Stimulated activated CD8-positive, alpha-beta memory T cell treated with anti-CD3 and anti-CD28 coated beads, Interleukin-2, amount 100 ng/mL, for 1 hour (primary cell): ENCODE measurements at places on chromosomes 3 and 15.

DNA sequence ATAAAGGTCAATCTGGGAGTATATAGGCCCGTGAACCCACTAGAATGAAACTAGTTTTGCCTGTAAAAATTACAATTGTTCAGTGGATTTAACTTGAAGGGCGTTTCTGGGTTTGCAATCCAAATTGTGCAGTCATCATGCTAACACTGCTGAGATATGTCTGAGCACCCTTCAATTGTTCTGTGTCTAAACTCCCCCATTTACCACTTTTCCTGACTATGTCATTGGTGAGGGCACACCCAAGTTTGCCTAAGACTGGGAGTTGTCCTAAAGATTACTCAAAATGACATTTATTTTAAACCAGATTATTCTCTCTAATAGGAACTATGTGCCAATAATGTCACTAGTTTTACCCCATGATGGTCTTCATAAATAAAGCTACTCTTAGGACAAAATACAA is 54.6 kb downstream of the EMC4 start:
- no peak for DNase-seq

DNA sequence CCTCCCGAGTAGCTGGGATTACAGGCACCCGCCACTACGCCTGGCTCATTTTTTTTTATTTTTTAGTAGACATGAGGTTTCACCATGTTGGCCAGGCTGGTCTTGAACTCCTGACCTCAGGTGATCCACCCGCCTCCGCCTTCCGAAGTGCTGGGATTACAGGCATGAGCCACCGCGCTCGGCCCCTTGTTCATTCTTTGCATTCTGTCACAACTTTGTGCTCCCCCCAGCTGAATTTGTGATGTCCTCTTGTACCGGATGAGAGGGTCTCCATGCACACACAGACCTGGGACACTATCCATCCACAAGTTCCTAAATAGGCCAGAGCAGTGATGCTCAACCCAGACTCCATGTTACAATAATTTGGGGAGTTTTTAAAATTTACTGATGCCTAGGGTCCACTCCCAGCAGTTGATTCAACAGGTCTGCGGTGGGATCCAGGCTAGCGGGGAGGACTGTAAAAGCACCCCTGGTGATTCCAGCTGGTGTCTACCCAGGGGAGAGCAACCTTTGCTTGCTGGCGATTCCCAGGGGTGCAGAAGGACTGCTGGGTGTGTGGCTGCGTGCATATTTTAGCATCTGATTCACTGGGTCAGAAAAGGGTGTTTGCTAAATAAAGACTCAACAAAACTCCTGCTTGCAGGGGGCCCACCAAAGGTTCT is 1.0 kb downstream of the RASSF1 start:
- no peak for DNase-seq

DNA sequence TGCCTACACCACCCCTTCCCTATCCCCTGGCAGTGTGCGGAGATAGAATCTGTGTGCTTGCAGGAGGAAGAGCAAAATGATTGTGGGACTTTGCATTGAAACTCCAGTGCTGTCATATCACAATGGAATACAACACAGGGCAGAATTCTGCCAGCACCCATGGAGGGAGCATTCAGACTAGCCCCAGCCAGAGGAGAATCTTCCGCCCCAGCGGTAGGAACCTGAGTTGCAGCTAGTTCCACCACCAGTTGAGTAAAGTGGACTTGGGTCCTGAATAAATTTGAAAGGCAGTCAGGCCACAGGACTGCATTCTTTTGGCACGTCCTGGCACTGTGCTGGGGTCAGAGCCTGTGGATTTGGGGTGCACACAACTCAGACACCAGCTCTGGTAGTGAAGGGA is 27.5 kb downstream of the NCBP2 start:
- no peak for DNase-seq

DNA sequence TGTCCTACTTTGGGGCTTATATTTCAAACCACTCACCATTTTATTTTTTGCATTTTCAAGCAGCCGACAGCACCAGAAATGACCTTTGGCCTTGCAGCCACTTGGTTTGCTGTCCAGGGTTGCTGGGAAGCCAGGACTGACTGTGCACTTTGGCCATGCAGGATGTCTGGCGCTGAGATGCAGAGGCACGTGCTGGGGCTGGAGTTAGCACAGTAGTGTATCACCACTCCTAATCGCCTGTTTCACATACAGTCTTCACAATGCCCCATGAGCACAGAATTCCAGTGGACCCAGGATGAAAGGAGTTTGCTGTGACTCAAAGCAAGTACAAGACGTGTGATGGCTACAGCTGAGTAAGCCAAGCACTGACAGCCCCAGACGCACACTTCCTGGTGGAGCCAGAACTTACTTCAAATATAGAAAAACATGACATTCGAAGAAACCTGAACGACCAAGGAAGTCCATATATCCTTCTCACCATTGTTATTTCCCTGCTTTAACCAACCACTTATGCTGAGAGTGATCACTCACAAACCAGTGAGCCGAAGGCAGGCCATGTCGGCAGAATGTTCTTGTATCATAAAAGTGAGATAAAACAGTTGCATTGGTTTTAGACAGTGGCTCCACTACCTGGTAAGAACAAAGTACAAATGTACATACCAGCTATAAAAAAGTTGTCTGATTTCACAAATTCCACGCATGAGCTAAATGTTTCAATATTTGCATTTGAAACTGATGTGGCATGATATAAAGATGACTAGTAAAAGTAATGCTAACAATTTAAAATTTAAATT is 16.0 kb downstream of the OCA2 start:
- DNase-seq: no peak

DNA sequence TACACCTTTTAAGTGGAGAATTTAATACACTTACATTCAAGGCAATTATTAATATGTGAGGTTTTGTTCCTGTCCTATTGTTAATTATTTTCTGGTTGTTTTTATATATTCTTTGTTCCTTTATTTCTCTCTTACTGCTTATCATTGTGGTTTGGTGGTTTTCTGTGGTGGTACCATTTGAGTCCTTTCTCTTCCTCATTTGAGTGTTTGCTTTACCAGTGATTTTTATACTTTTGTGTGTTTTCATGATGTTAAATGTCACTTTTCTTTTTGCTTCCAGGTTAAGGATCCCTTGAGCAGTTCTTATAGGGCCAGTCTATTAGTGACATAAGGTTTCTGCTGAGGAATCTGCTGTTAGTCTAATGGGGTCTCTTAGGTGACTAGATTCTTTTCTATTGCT is 116.5 kb downstream of the LRRK1 start:
- no peak for DNase-seq

DNA sequence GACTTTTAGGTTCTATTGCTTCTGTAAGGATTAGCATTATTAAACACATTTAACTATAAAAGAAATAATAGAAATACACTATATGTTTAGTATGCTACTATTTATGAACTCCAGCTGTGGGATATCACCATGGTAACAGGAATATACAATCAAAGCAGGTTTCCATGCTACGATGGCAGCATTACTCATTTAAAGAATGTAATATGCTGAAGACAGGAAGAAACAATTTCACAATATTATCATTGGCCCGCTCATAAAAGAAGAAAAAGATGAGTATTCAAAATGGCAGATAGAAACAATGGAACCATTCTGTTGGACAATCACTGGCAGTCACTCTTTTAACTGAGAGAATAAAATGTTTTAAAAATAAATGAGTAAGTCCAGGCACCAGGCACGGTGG is 153.4 kb downstream of the CBLB start:
- DNase-seq: no peak

- DNase-seq: peak; percentile 44
Measured at GRCh38 chr3:52277071-52277964, 1.1 kb downstream of the WDR82 start.

DNA sequence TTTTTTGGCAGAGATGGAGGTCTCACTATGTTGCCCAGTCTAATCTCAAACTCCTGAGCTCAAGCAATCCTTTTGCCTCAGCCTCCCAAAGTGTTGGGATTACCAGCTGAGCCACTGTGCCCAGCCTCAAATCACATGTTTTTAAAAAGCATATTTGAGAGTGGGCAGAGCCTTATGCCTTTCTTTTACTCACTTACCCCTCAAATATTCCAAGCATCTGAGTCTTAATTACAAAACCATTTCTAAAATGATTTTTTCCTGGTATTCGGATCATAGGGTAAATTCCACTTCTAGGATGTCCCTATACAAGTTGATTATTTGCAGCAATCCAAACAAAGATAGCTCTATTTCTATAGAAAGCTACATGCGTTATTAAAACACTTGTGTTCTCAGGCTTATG is 106.1 kb downstream of the RFTN1 start:
- DNase-seq: no peak

DNA sequence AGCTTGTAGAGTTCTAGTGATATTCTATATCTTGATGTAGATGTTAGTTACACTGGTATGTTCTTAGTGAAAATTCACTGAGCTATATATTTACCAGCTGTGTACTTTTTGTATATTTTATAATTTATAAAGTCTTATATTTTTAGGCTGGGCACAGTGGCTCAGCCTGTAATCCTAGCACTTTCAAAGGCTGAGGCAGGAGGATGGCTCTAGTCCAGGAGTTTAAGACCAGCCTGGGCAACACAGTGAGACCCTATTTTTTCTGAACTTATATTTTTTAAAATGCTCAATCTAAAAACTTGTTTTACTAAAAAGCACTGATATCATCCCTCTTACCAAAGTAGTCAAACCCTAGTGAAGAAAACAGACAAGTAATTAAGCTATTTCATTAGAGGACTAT is 5.1 kb downstream of the MYO9A start:
- DNase-seq: no peak

DNA sequence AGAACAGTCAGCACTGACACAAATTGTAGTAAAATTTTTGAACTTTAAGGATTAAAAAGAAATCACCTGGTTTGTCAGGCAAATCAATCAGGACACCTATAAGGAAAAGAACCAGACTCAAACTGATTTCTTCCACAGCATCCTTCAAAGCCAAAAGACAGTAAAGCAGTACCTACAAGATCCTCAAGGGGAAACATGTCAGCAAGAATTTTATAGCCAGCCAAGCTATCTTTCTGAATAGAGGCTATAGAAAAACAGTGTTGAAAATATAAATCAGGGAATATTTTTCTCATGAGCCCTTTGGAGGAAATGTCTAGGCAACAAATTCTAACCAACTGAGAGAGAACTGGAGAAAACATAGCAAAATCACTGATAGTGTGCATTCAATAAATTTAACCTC is 301.4 kb upstream of the UBE2E2 start:
- no peak for DNase-seq

- no peak for DNase-seq
Measured at GRCh38 chr3:193970773-193971206, 165.2 kb upstream of the HES1 start.

GRCh38 chr3:149186219-149186618 is 35.4 kb downstream of the CP start:
- no peak for DNase-seq

DNA sequence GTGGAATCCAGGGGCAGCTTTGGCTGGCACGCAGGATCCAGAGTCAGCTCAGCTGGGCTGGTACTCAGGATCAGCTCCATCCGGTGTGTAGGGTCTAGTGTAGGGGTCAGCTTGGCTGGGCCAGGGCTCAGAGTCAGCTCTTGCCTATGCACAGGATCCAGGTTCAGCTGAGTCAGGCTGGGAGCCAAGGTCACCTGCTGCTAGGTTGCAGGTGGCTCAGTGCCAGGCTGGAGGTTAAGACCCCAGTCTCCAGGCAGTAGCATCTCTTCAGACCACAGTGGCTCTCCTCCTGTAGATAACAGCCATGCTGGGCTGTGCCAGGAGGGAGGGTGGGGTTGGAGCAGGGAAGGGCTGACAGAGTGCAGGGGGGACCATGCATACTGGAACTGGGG is 1.8 kb downstream of the HYAL3 start:
- no peak for DNase-seq

DNA sequence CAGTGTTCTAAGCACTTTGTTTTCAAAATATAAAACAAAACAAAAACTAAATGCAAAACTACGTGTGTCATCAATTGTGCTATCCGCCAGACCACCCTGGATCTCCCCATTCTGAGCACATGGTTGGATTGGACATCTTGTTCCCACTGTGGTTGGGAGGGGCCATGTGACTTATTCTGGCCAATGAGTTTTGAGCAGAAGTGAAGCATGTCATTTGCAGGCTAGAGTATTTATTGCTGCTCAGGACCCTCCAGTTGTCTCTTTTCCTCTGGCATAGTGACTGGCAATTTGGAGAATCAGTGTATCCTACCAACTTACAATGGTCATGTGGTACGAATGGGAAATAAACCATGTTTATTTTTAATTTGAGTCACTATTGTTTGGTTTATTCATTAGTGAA is 70.2 kb upstream of the ST8SIA2 start:
- DNase-seq: no peak

GRCh38 chr3:168707900-168708299 is 612.2 kb upstream of the GOLIM4 start:
- DNase-seq: no peak
